Pons (tissue), 1 donor: ENCODE measurements at places on chromosomes 4 and X.

DNA sequence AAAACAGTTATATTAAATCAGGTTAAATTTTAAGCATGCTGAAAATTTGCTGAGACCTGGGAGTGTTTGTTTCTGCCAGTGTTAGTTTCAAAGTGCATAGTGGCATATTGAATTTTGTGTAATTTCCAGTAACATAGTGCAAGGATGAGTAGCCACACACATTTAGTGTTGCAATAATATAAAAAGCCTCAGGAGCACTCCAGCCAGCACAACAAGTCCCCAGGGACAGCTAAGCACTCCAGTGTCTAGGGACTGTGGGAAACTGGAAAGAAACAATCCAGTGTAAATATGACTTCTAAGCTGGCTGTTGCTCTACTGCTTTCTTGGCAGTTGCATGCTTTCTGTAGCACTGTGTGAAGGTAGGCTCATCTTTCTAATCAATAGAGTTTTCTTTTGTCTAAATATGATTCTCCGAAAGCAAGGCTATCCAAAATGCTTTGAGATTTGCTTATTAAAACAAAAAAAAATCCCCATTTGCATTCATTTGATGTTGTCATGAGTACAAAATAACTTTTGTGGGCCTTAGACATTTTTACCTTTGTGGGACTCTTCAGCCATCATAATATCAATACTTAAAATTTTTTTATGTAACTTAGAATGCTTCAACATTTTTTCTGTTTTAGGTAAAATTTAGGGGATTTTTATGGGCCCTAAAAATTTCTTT, 24.2 kb upstream of the CXCL2 start:
- DNase-seq = no peak

GRCh38 chrX:65667157-65667502, 324 bp upstream of the MSN start:
- DNase-seq = no peak

DNA sequence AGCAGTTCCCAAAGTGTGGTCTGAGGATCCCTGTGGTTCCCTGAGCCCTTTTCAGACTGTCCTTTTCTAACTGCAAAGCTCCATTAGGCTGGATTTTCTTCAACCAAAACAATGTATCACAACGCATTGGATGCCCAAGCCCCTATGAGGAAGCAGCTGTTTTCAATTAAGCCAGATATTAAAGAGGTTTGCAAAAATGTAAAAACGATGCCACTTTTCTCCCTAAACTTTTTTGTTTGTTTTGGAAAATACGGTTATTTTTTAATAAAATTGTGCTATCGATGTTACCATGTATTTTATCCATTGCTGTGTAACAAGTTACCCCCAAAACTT, 170.4 kb upstream of the BCOR start:
- no peak for DNase-seq

GRCh38 chr4:94978904-94979303, 221.1 kb downstream of the BMPR1B start:
- no peak for DNase-seq
